ENCODE measurements at places on chromosomes 11 and 22.

DNA sequence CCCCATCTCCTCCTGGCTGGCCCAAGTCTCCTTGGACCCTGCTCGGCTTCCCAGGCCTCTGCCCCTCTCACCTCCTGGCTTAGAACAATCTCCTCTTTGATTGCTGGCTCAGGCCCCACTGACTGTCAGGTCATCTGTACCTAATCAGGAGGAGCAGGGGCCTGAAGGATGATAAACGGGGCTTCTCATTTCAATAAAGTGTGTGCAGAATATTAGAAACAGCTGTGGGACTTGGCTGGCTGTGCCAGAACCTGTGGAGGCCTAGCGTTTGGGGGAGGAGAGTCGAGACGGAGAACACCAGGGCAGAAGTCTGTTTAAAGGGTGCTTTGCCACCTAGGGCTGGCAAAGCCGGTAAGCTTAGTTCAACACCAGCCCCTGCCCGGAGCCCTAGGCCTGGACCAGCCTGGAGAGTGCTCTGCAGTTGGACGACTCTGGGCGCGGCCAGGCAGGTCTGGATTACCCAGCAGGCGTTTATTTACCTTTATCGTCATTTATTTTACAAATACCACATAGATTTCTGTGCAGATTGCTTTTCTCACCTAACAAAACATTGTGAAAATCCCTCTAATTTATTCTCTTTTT, 10.1 kb upstream of the VSIG10L2 start:
- DNase-seq = peak; percentile 19

- DNase-seq = no peak
Measured at GRCh38 chr22:41846268-41846987, 13.5 kb downstream of the SREBF2 start.

- no peak for DNase-seq
Measured at GRCh38 chr22:44166498-44167276, 14.0 kb upstream of the PARVG start.

GRCh38 chr11:12680246-12680939, 6.2 kb downstream of the TEAD1 start:
- peak; percentile 96 for DNase-seq

GRCh38 chr22:28021998-28022660, 103.1 kb upstream of the PITPNB start:
- DNase-seq = no peak

DNA sequence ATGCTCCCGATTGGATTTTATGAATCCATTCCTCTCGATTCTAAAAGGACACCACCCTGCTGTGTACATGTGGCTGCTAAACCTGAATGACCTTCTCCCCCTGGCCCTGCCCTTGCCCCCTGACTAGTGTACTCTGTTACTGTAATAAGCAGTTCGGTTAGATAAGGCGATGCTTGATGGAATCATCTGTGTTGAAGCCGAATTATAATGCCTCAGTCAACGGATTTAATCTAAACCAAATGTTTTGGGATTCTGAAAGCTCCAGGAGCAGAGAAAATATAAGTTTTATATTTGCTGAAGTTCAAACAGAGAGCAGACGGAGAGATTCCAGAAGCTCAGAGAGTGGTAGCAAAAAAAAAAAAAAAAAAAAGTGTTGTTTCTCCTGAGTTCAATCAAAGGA, 275.4 kb upstream of the MPPED2 start:
- DNase-seq = no peak

- DNase-seq = no peak
Measured at GRCh38 chr11:19437760-19438159, 197.0 kb upstream of the E2F8 start.

GRCh38 chr11:126059238-126059781, 3.4 kb downstream of the CDON start:
- no peak for DNase-seq

DNA sequence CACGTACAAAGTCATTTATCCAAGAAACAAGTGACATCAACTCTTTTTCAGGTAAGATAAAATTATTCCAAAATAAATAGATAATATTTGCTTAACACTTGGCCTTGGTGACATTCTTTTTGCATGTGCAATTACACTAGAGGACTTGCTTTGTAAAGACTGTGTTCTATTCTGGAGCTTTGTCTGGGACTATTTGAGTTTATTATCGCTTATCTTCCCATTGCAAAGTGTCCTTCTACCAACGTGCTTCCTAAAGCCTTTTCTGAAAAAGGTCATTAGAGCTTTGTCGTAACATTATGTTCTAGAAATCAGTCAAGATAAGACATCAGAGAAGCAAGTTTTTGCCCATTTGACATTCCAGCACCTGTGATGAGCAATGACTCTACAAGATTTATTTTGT, 78.3 kb upstream of the MYO18B start:
- no peak for DNase-seq

DNA sequence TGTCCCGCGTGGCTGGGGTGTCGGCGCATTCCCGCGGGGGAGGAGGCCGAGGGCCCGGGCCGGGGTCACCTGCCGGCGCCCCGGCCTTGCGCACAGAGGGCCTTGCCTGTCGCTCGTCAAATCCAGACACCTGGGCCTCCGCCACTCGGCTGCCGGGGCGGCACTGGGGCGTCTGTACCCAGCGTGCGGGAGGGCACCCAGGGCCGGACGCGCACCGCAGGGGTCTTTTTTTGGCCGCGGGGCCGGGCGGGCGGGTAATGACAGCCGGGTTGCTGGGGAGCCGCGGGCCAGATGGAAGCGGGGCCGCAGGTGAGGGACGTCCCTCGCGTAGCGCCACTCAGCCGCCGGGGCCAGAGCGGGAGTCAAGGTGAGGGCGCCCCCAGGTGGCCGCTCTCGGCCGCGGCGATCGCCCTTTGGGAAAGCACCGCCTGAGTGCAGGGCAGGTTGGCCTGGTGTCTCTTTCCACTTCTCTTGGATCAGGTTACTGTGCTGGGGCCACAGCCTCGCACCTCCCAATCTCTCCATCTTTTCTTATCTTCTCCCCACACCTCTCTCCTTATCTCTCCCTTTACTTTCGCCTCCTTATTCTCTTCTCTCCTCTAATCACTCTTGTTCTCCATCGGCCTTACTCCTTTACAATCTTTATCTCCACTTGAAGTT, 3.5 kb downstream of the PHLDB1 start:
- peak; percentile 95 for DNase-seq

DNA sequence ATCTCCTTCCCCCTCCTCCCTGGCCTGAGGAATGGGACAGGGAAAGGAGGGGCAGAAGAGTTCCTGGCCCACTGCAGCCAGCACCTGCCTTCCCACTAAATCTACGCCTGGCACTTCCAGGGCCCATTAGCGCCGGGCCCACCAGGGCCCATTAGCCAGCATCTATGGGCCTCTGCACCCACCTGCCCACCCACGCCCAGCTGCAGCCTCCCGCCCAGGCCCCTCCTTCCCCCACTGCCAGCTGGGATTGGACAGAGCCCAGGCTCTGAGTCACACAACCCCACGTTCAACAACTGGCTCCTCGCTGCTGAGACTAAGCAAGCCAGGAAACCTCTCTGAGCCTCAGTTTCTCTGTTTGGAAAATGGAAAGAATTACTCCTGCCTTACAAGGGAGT, 48.7 kb downstream of the CYTH4 start:
- DNase-seq = no peak

- DNase-seq = no peak
Measured at GRCh38 chr11:14617241-14618027, 26.2 kb upstream of the PDE3B start.

- DNase-seq = no peak
Measured at GRCh38 chr11:64186492-64187165, 658 bp downstream of the STIP1 start.

- no peak for DNase-seq
Measured at GRCh38 chr11:75505916-75506692, 19.6 kb downstream of the GDPD5 start.

DNA sequence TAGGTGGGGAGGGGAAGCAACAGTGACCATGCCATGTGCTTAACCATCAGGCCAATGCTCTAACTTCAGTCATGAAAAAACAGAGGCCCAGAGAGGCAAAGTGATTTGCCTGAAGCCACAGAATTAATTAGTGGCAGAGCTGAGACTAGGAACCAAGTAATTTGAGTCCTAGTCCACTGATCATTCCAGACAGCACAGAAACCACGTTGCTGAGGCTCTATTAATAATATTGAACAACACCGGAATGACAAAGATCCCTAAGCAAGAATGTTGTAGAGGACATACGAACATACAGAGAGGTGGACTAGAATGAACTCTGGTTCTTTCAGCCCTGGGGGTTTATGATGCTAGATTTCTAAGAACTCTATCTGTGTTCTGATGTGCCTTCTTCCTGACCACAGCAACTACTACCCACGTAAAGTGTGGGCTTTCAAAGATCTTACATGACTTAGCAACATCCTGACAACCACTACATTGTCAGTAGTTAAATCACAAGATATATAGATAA, 92.3 kb downstream of the GAB2 start:
- DNase-seq = no peak

DNA sequence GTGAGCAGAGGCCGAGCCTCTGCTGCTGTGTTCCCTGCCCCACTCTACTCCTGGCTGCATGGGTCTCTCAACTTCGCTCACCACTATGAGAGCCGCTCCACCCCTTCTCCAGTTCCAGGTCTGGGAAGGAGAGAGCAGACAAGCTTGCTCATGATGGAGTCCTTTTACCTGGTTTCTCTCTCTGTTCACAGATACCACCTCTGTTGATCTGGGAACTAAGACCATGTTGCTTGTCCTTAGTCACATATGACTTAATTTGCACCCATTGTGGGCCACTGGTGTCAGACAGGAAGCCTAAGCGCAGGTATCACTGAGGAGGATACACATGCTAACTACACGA, 26.8 kb downstream of the MCM5 start:
- DNase-seq = no peak

- DNase-seq = no peak
Measured at GRCh38 chr22:46076651-46077339, 73.5 kb upstream of the PPARA start.

DNA sequence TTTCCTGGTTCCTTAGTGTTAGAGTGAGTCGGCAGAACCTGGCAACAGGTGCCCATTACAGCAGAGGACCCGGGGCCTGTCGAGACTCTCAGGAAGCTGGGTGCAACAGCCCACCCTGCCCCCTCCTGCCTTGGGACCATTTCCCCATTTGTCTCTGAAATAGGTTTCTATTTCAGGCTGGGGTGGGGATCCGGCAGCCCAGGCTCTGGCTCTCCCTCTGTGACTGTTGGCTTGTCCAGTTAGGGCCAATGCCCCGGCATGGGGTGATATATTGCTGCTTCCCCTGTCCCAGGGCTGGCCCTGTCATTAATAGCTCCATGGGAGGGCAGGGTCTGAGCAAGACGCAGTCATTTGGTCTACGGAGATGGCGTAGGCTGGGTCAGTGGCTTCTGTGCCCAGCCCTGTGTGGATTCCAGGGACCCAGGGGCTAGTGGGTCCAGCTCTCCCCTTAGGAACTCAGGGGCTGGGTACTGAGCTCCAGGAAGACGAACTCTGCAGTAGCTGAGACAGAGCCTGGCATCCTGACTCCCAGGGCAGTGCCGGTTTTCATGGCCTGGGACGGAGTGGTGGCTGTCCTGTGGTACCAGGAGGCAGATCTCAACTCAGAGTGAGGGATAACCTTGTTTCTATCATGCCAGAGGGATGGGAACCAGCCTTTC, 2.7 kb downstream of the P2RY6 start:
- peak; percentile 19 for DNase-seq

DNA sequence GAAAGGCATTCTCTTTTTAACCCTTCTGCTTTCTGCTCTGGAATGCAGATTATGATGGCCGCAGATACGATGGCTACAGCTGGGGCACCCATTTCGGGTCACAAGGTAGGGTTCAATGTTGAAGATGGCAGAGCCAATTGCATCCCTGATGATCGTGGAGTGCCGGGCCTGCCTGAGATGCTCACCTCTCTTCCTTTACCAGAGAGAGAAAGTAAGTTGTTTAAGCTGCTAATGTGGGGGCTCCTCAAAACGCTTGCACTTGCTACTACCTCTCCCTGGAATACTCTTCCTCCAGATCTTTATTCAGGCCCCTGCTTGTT, 50.8 kb upstream of the PRDM11 start:
- no peak for DNase-seq

DNA sequence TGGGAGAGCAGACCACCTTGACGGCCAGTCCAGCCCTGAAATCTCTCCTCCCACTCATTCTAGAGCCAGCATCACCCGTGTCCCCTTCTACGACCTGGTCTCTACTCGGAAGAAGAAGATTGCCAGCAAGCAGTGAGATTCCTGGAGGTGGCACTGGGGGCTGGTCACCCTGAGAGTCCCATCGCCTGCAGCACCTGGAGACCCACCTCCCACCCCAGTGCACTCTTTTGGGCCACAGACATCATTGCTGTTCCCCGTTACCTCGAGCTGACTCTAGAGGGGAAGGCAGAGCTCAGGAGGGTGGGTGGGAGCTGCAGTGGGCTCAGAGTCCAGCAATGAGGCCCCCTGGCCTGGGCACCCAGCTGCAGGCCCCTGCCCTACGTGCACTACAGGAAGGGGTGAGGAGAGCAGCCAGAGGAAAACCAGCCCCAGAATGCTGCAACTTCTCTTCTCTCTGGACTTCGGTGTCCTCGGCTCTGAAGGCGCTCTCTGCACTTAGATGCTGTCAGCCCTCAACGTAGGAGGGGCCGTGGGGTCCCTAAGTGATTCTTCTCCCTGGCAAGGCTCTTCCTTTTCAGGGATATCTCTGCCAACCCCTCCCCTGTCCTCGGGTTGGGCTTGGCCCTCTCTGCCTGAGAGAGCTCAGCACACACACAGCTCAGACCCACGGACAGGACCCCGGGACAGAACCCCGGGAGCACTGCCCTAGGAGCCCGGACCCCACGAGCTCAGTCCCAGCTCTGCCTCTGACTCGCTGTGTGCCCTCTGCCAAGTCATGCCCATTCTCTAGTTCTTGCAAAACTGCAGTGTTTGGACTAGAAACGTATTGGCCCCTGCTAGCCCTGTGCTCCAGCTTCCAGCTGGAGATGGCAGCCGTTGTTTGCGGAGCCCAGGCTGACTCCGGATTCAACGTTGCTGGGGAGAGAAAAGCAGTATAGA, 31.3 kb downstream of the CYTH4 start:
- no peak for DNase-seq

- peak; percentile 80 for DNase-seq
Measured at GRCh38 chr22:21642584-21643448, 714 bp downstream of the SDF2L1 start.

DNA sequence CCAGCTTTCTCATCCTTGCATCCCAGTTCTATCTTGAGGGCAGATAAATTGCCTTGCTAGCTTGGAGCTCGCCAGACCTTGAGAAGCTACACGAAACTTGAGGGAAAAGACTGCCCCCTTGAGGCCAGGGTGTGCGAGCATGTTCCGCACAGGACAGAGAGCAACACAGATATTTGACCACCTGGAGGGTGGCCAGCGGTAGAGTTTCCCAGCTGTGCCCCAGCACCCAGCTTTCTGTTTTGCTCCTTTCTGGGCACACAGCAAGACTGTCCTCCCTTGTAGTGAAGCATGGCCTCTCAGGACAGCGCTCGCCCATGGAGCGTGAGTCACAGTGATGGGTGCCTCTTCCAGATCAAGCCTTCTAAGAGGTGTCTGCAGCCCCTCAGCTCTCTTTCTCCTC, 23.5 kb downstream of the SPATA19 start:
- peak; percentile 85 for DNase-seq

GRCh38 chr22:33578752-33579151, 341.5 kb downstream of the LARGE1 start:
- no peak for DNase-seq

- no peak for DNase-seq
Measured at GRCh38 chr11:86938203-86938899, 16.8 kb downstream of the FZD4 start.

- DNase-seq = no peak
Measured at GRCh38 chr11:849951-850774, 7.5 kb downstream of the TSPAN4 start.

GRCh38 chr11:72548463-72548862, 114.1 kb upstream of the CLPB start:
- no peak for DNase-seq

GRCh38 chr11:121936781-121937447, 179.1 kb downstream of the BLID start:
- DNase-seq = no peak

- no peak for DNase-seq
Measured at GRCh38 chr11:134228625-134229024, 4.2 kb downstream of the VPS26B start.
